ENCODE measurements at places on chromosomes 5 and 9.

DNA sequence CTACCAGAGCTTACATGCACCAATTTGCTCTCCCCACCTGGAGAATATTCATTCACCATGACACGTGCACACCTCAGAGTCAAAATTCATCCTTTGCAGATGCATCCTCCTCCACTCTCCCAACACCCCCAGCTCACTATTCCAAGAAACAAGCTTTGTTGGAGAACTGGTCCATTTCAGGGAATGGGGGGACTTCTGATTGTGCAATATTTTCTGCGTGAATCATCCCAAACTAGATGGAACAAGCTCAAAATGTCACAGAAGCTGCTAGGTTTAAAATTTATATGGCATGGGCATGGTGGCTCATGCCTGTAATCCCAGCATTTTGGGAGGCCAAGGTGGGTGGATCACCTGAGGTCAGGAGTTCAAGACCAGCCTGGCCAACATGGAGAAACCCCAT lies 3.6 kb downstream of the GLDC start:
- no peak for DNase-seq

GRCh38 chr5:93517828-93518227 lies 63.2 kb downstream of the NR2F1-AS1 start:
- DNase-seq = no peak

DNA sequence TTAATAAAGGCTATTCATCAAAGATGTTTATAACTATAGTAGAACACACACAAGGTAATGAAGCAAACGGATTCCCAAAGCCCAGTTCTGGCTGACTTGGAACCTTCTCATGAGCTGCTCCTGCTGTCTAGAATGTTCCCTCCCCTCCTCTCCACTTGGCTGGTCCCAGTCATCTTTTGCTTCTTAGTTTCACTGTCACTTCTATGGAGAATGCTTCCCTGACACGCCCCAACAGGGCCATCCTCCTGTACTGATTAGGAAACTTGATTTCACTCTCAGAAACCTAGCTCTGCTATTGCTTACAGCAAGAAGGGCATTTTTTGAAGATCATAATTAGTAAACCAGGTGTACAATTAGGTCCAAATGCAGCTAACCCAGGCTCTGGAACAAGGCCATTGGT lies 3.2 kb upstream of the RAPGEF1 start:
- DNase-seq = no peak

DNA sequence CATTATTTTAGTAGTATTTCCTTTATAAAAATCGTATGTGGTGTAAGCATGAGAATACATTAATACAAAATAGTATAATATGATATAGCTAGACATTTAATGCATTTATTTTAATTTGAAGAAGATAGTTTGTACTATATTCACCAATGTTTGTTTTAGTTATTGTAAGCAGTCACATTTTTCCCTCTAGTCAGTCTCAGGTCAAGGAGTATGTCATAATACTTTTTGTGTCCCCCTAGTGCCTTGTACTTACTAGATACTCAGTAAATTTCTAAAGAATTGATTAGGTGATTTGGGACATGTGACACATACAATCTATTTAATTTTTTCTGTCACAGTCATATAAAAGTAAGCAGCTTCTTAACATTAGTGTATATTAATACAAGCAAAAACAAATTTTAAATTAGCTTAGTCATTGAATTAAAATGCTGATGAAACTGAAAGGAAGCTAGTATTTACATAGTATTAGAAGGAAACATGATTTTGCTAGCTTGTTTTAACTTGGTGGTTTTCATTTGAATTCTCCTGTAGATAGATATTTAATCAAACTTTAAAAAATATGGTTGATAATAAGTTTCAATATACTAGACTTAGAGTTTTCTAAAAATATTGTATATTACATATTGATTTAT lies 242.2 kb downstream of the FER start:
- no peak for DNase-seq

GRCh38 chr5:118946138-118946800 lies 42.1 kb downstream of the DTWD2 start:
- no peak for DNase-seq

DNA sequence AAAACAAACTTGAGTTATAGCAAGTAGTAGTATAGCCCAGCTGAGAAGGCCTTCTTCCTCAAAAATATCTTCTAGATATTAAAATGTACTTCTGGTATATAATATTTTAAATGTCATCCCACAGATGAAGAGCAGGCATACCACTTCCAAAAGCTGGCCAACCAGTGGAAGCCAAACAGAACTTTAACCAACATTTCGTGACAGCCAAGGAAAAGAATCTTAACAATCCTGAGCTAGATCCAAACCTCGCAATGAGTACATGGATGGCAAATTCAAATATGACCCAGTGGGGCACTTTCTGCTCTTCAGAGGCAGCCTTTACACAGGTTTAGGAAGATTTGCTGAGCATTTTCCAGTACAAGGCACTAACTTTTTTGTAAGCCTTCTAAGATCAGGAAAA lies 91.8 kb upstream of the ACO1 start:
- DNase-seq = no peak

- DNase-seq = no peak
These were observed 3.6 kb upstream of the SPATA31E1 start for GRCh38 chr9:87878989-87879511.

- no peak for DNase-seq
These were observed 15.5 kb downstream of the AKNA start for GRCh38 chr9:114371973-114372917.

GRCh38 chr5:16446993-16447392 lies 18.6 kb downstream of the ZNF622 start:
- DNase-seq = no peak

DNA sequence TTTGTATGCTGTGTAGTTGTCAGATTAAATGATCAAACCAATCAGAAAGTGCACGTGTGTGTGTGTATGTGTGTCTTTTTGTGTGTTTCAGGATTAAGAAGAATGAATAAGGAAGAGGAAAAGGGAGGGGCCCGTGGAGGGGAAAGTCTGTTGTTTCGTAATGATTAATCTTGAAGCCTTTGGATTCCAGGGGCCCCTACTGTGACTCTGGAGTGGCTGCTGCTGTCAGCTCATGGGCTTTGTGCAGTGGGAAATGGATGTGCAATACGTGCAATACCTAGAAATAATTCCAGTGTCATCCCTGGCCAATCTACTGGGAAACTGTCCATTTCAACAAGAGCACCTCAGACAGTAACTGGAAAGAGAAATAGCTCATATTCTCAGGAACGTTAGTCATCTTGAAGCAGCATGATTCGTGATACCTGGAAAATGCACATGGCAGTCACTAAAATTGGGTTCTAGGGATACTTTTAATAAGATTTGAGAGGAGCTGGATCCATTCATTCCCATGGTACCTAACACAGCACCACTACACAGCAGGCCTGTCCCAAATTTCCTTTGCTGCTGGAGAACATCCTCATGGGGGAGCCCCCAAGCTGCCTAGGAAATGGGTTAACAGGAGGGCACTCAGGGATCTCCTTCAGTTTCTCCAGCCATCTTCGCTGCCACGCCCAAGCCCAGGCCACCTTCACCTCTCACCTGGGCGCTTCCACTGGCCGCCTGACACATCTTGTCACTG lies 186.3 kb downstream of the NR3C1 start:
- DNase-seq = no peak

- DNase-seq = no peak
These were observed 176.3 kb upstream of the PTGER4 start for GRCh38 chr5:40503439-40503838.

DNA sequence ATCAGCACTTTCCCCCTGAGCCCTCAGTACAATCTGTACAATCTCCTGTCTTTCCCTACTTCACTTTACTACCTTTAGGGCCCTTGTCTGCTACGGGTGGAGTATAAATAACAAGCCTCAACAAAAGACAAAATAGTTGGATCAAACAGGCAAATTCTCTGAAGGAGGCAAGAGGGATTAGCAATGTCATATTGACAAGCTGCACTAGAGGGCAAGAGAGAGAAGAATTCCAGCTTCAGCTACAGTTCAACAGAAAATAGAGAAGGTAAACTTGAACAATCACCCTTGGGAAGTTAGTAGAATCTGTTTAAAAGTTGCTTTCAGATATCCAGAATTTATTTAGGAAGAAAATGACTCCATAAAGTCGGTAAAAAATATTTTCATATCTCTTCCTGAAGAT lies 68.4 kb upstream of the IZUMO3 start:
- no peak for DNase-seq

DNA sequence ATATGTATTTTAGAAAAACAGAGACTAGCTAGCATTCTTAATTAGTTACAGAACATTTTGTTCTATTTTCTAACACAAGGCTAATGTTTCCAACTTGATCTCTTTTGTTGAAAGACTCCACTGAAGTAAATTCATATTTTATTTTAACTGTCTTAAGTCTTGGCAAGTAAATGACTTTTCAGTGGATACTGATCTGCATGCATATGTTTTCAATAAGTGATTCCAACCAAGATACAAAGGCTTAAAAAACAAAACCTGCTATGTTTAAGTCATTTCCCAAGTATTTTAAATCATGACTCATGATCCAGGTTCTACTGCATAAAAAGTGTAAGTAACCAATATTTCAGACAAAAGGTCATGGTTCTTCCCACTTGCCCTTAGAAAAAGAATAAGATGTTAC lies 5.7 kb downstream of the CDO1 start:
- DNase-seq = no peak

DNA sequence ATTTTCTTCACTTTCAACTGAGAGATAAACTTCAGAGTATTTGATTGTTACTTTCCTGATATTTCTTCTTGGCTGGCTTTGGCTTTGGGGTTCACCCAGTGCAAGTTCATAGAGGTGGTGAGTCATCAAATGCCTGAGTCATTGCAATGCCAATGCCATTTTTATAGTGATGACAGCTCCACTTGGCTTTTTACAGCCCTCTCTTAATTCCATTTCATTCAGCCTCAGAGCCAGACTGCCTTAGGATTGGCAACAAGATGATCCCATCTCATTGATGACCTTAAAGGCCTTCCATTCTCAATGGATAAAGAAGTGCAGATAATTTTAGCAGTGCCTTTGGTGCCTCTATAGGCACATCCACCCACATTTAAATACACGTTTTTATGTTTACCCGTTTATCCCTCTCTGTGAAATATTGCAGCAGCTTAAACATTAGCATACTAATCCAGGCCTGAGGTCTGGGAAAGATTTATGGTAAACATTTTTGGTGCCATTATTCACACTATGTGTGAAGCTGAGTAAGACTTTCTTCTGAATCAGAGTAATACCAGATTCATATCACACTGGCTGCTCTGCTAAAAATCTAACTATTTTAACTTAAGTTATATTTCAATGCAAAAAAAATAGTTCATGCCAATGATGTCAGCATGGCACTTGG lies 88.9 kb upstream of the TYRP1 start:
- no peak for DNase-seq

- DNase-seq = no peak
These were observed 20.3 kb upstream of the PCDH1 start for GRCh38 chr5:141898448-141899049.

DNA sequence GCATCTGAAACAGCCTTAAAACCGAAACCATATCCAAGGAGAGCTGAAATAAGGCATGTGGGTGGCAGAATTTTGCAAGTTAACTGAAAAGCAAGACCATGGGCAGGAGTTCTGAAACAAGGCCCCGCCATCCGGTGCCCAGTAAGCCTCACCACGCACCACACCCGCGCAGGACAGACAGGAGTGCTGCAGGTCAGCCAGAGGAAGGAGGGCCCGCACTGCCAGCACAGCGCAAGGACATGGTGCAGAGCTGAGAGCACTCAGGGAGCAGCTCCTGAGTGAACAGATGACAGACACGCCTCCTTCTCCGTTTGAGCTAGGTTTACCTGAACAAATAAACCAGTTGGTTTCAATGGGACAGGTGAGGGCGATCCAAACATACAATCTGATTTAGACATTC lies 16.5 kb upstream of the ISCA1 start:
- DNase-seq = no peak

GRCh38 chr9:13144166-13144775 lies 135.2 kb downstream of the MPDZ start:
- DNase-seq = no peak

DNA sequence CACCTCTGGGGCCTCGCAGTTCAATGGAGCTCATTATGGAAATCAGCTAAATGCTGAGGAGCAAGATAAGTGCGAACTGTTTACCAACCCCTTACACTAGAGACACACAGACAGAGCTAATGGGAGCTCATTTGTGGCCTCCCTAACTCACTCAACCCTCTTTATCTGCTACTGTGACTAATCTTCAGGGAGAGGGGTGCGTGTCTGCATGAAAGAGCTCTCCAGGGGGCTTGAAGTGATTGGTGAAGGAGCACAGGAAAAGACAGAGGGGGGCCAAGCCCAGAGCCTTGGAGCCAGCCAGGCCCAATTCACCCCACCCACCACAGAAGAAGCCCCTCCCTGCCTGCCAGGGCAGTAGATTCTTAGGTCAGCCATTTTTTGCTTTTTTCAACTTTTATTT lies 466.8 kb upstream of the BRINP1 start:
- no peak for DNase-seq

- DNase-seq = no peak
These were observed 149.9 kb downstream of the ARSB start for GRCh38 chr5:78835176-78835575.

DNA sequence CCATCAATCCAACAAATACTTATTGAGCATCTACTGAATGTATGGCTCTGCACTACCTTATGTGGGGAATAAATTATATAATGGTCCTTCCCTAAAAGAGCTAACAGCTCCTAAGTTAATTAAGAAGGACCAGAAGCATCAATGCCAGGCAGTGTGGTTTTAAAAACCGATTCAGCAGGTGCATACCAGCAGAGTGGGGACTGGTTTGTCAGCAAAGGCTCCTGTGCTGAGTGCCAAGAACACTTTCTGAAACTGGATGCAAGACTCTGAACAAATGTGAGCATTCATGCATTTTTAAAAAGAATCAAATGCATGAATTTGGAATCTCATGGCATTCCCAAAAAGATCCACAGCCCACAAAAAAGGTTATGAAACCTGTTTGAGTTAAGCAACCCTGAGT lies 142.2 kb downstream of the AUH start:
- DNase-seq = no peak

Measured in GM12864 (cell line).